ENCODE measurements at places on chromosomes 2 and 18.

DNA sequence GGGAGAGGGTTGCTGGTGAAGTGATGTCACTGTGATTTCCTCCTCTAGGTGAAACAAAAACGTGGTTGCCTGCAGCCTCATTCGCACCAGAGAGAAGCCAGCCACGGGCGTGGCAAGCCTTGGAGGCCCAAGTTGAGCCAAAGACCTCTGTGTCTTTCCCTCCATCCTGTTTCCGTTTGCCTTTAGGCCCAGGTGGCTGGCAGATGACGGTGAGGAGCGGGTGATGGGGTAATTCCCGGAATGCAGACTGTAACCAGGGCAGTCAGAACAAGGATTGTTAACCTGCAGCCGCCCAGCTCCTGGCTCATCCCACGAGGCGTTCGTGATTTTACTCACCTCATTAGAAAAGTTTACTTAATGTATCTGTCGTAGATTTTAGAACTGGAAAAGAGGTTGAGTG, 14.4 kb downstream of the CTIF start:
- DNase-seq, result no peak

DNA sequence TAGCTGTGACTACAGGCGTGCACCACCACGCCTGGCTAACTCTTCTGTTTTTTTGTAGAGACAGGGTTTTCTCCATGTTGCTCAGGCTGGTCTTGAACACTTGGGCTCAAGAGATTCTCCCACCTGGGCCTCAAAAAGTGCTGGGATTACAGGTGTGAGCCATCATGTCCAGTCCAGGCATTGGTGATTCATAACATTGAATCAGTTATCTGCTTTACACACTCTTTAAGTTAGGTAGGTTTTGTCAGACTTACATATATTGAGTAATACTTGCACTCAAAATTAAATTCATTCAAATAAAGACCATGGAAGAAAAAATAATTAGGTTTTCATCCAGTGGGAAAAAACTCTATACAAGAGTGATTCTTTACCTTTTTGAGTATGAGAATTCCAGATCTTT, 93.2 kb upstream of the XPO1 start:
- DNase-seq, result no peak

DNA sequence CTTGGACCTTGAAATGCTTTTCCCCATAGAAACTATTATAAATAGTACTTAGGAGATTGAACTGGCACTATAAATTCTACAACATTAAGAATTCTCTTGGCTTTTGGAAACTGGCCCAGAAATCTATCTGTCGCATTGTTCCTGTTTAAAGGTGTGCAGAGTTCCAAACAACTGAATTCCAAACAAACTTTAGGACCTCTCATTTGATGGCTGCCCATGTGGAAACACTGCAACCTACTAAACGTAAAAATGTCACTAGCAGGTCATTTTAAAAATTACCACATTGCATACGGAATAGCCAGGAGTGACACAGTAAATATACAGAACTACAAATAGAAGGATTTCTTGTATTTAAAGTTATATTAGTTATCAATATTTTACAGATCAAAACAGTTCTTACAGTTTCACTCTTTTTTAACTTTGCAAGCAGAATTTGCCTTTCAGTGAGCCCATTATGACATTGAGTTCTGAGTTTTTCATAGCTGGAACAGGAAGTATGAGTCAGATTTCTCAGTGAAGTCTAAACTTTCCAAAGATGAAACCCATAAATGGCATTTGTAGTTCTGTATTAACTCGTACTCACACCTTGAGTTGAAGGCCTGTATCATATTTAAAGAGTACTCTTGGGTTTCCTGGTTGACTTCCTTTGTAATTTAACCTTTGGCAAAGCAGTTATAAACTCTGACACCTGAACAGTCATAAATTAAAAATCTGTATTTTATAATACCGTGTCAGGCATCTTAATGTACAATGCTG, 142.3 kb upstream of the BOD1L2 start:
- DNase-seq, result no peak

DNA sequence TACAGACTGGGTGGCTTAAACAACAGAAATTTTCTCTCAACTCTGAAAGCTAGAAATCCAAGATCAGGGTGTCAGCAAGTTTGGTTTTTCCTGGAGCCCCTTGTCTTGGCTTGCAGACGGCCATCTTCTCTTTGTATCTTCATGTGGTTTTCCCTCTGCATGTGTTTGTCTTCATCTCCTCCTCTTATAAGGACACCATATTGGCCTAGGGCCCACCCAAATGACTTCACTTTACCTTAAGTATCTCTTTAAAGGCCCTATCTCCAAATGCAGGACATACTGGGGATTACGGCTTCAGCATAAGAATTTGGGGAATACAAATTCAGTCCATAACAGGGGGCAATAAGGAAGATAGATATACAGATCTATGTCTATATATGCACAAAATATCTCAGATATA, 187.9 kb downstream of the MTCL1 start:
- DNase-seq, result no peak

DNA sequence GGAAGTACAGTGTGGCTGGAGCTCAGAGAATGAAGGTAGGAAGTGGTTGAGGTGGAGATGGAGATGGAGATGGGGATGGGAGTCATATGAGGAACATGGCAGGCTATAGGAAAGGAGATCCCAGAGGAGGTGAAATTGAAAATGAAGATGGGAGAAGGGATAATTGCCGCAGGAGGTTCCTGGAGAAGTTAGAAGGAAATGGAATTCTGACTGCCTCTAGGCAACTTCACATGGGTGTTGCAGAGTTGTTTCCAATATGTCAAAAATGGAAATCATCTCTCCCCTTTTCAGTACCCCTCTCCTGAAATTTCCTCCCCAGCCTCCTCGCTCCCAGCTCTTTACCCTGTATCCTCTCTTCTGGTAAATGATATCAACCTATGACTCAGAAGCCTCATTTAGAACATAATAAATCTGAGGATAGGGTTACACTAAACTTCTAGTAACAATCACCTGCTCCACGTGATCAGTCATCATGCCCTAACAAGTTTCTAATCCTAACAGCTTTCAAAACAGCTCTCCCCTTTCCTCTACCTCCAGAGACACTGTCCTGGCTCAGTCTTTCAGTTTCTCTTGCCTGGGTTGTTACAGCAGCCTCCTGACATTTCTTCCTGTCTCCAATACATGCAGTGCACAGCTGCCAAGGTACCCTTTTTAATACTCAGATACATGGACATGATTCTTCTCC, 201.9 kb upstream of the RBMS1 start:
- DNase-seq, result no peak

GRCh38 chr2:20303966-20304365, 46.7 kb downstream of the PUM2 start:
- no peak for DNase-seq

DNA sequence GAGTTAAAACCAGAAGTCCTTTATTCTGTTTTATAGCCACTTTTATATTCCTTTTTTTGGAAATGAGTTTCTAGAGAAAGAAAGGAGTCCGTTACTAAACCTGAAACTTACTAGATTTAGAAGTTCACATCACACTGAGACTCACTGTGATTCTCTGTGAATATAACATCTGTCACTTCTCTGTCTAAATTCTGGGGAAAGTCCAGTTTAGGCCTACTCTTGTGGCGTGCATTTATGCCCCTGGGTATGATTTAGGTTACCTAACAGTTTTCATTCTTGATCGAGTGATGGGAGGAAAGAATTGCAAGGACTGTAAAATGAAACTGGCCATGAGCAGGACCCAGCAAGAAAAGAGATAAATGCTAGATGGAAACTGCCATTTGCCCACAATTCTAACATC, 449.6 kb downstream of the SPAG16 start:
- no peak for DNase-seq

DNA sequence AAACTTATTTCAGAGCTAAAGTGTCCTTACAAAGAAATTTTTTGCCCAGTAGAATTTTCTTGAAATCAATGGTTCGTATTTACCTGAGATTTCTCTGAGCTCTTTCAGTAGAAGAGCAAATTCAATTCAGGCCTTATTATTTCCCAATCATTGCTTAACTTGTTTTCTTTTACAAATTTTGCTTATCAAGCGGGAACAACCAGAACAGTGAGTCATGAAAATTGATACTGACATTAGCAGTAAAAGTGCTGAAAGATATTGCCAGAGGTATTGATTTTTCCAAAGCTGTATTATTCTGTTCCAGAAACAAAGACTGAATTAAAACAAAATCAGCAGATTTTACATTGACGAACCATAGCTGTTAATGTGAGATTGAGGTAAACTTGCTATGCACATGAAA, 10.1 kb upstream of the RIOK3 start:
- no peak for DNase-seq

- DNase-seq, result no peak
Observed at GRCh38 chr2:85723707-85724360, 29.7 kb downstream of the GNLY start.

- no peak for DNase-seq
Observed at GRCh38 chr2:76312236-76312635, 601.5 kb upstream of the GCFC2 start.

DNA sequence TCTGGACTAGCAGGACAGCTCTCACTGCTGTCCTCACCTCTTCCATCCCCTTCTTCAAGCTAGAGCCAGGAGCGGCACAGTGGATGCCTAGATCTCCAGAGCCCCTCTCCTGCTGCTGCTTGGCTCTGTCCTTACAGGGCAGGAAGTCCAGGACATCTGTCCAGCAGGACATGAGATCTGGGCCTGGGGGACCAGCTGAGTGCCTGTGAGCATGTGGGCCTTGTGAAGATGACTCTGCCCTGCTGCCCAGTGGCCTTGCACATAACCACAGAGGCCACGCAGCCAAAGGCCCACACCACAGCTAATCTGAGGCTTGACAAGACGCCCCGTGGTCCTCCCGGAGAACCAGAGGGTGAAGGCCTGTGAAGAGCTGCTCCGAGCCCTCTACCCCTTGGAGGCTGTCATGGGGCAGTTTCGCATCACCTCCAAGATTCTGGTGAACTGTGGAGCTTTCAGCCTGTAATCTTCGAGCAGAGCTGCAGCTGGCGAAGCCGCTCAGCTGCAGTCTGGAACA, 516.7 kb upstream of the HS6ST1 start:
- DNase-seq, result no peak

GRCh38 chr2:50752237-50752636, 279.7 kb downstream of the NRXN1 start:
- DNase-seq, result no peak

- DNase-seq, result no peak
Observed at GRCh38 chr2:143226714-143227541, 97.7 kb downstream of the ARHGAP15 start.

GRCh38 chr2:100955226-100955625, 46.9 kb upstream of the RPL31 start:
- DNase-seq, result no peak

GRCh38 chr2:37896319-37896718, 28.8 kb upstream of the RMDN2 start:
- DNase-seq, result no peak

DNA sequence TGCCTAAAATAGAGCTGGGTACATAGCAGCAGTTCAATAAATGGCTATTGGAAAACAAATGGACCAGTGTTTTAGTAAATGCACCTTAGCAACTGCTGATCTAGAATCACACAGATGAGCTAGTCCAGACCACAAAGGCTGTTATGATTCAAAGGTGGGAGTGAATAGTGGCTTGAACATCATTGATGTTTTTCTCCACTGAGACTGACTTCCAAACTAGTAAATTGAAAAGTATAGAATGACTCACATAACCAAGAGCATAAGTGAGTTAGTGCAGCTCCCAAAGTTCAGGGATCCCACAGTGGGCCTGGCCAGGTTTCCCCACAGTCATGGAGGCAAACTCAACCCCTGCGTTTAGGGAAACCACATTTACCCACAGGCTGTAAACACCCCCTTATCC, 106.7 kb upstream of the YPEL5 start:
- no peak for DNase-seq

GRCh38 chr2:88738271-88738670, 46.8 kb downstream of the RPIA start:
- DNase-seq, result no peak

DNA sequence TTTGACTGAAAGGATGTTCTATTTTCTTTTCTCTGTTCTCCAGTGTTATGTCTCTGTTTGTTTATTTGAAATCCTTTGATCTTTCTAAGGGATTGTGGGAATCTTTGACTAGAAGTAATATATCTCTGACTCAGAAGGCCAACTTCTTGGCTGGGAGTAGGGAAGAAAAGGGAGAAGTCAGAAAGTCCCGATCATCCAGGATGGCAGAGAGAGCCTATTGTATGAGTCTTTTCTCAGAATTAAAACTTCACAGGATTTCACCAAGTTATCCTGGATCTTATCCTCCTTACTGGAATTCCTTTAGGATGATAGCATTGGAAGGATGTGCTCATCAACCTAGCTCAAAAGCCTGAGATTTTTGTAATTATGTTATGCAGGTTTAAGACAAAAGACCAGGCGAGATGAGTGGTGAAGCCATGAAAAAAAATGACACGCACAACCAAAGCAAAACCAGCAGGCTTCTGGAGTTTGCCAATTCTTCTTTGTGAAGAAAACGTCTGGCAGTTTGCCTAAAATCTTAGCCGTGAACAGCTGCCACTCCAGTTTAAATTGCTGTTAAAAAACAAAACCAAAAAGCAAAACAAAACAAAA, 383.6 kb upstream of the SMIM21 start:
- no peak for DNase-seq

DNA sequence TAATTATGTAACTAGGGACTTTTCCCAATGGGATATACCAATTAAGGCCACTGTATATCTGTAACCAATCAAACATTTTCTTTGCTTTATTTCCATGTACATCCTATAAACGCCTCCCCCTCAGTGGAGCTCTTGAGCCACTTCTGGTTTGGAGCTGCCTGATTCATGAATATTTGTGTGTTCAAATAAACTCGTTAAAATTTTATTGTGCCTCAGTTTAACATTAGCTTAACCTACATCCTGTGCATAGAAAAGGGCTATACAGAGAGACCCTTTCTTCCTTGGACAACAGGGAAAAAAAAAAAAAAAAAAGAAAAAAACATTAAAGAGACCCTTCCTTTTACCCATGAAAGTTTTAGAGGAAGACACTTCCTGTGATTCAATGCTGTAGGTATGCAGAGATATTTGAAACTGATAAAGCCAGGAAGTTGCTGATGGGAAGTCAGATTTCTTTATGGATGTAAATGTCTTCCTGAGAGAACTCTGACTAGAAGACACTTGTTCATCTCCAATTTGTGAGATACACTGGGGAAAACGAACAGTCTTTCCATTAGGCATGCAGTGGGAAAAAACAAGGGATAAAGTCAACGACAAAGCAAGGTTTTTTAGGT, 614.6 kb upstream of the SOX11 start:
- no peak for DNase-seq

- DNase-seq, result no peak
Observed at GRCh38 chr2:239671916-239672849, 271.4 kb upstream of the HDAC4 start.

- no peak for DNase-seq
Observed at GRCh38 chr18:44723411-44723810, 42.7 kb downstream of the SETBP1 start.

DNA sequence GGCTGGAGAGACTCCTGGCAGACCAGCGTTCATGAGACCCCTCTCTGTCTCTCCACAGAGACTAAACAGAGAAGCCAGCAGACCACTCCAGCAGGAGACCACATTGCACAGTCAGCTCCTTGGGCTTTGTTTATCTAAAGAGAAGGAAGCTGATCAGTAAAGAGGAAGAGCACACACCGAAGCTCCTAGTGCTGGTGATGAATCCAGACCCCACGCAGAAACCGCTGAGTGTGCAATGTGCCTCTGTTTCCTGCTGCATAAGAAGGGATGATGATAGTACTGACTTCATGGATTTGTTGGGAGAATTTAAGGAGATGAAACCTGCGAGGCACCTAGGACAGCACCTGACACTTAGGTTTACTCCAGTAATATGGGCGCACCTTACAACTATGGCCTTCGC, 544.1 kb upstream of the ID2 start:
- DNase-seq, result no peak

- DNase-seq, result no peak
Observed at GRCh38 chr2:188845692-188846091, 128.5 kb upstream of the COL3A1 start.

- DNase-seq, result no peak
Observed at GRCh38 chr2:45352506-45352905, 258.6 kb downstream of the SRBD1 start.

Measured in CMK (cell line).